ENCODE measurements at places on chromosomes 6 and 20.

DNA sequence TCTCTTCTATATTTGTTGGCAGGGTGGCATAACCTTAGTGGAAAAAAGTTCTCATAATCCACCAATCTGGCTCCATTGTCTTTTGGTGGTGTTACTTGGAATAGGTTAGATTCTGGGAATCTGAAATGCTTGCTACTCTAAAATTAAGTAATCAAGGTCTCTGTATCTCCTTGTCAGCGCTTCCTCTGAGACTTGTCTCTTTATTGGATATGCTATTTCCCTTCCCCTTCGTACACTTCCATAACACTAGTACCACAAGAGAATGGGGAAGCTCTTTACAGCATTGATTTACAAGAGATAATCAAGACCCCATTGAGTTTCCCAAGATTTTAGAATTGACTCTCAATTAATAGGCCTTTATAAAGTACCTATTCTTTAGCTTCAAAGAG is 280.2 kb downstream of the ADGB start:
- no peak for DNase-seq

DNA sequence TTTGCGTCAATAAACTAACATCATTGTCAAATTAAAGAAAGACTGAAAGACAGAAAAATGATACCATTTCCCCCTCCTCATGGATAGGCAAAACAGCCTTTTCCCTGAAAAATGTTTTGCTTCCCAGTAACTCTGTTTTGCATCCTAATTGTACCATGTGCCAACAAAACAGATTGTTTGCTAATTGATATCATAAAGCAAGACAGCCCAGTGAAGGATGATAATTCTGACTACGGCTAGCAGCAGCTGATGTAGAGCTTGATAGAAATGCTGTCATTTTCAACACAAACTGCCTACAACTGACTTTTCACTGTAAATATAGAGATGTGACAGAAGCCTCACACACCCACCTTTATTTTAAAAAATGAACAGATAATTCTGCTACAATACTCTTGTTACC is 1061.6 kb downstream of the HACE1 start:
- no peak for DNase-seq

GRCh38 chr6:105873211-105873704 is 212.9 kb upstream of the PRDM1 start:
- DNase-seq, result no peak

DNA sequence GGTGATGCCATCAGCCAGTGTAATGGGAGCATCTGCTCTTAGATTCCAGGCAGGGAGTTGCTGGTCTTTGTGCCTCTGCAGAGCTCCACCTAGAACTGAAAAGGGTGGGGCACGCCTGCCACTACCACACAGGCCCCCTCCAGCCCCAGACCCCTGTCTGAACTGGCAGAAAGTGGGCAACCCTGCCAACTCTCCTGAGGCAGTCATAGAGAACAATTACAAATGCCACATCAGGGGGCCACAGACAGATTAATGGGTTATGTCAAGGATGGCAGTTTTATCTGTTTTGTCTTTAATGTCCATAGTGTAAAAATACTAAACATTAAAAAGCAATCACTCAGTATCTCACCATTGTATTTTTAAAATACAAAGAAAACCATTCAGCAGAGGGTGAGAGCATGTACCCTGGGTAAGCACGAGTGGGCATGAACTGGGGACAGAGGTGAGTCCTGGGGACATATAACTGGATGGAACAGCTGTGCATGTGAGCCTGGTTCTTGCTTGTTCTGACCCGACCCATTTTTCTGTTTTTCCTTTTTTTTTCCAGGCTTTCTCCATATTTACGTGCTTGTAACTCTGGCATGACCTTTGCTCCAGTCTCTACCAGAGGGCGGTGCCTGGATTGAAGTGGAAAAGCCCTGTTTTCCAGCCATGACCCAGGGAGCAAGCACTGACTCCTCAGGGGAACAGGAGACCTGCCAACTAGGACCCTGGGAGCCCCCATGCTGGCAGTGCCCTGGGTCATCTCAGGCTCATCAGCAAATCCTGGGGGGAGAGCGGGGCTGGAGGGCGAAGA is 8.2 kb downstream of the TRAF3IP2 start:
- no peak for DNase-seq

- DNase-seq, result peak; percentile 81
These were observed 2.8 kb upstream of the JARID2 start for GRCh38 chr6:15242937-15243614.

DNA sequence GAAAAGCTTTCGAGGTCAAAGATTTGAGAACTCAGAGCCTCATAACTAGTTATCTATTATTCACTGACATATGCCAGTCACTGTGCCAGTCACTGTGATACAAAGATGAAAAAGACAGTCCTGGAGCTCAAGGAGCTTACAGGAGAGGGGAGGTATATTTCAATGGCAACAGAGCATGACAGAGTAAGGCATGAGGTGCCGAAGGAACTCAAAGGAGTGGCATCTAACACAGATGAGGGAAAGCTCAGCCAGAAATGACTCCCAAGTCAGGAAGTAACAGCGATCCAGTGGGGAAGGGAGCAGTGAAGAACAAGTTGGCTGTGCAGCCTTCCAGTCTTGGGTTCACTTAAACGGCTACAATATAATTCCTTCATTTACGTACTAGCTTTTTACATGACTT is 46.6 kb downstream of the DTNBP1 start:
- DNase-seq, result no peak

DNA sequence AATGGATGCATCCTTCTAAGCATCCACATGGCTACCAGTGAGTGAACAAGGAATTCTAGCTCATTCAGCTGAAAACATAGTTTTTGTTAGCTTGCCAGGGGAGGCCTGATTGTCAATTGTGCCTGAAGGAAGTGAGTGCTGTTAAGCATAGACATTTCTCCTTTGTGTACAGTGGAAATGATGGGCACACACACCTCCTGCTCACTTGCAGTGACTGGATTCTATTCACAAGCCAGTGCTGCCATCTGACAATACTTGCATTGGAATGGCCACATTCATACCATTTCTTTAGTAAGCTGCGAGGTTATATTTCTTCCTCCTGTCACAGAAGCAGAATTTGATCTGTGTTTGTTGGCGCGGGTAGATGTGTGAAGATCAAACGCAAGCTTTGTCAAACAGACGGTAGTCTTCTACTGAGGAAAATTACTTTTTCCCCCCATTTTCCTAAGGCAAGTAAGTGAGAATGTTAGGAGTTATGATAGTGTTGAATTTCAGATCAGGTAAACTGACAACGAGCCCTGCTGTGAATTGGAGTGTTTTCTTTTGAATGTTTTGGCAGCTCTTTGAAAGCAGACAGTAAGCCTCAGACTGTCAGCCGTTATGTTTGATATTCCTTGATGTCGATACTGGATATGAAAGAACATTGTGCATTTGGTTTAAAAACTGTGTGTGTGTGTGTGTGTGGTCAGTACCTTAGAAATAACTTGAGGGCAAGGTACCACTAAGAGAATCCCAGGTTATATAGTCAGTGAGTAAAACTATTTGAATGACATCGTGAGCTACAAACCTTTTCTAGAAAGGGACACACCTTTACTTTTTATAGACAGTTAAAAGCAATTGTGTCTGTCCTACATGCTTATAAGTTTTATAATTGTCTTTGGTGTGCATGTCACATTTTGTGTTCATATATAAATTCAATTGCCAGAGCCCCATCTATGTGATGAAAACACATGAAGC is 84.2 kb upstream of the BMP2 start:
- DNase-seq, result no peak

GRCh38 chr20:13017235-13017634 is 8.5 kb downstream of the SPTLC3 start:
- DNase-seq, result no peak

GRCh38 chr6:14573267-14573666 is 455.7 kb downstream of the CD83 start:
- no peak for DNase-seq

DNA sequence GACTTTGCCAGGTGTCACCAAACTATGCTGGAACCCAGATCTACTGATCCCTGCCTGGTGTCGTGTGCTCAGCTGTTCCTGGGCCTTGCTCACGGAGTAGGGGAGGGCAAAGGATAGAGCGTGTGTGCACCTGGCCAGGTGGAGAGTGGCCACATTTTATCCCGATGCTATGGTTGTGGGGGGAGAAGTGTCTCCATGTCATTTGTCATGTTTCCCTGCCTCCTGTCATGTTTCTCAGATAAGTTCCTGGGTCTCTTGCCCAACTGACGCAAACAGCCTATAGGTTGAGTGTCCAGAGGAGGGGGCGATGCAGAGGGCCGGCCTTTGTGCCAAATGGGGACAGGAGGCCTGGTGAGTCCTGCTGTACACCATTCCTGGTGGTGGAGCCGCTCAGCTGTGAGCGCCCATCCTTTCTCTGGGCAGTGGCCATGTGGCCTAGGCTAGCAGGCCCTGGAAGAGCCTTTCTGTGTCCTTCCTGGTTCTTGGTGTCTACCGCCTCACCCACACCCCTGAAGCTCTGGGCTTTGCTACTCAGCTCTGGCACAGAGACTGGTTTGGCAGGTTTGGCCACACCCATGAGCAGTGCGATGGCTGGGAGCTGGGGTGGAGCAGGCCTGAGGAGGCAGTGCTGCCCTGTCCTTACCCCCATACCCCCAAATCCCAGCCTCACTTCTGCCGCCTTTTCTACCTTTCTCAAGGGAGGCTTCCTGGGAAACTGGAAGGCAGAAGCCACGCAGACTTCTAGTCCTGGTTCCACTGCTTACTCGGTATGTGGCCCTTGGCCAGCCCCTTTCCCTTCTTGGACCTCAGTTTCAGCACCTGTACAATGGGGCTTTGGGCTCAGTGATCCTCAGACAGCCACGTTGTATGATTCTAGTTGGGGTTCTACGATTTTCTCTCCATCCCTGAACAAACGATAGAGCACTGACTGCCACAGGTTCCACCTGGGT is 32.3 kb upstream of the EPB41L1 start:
- no peak for DNase-seq

DNA sequence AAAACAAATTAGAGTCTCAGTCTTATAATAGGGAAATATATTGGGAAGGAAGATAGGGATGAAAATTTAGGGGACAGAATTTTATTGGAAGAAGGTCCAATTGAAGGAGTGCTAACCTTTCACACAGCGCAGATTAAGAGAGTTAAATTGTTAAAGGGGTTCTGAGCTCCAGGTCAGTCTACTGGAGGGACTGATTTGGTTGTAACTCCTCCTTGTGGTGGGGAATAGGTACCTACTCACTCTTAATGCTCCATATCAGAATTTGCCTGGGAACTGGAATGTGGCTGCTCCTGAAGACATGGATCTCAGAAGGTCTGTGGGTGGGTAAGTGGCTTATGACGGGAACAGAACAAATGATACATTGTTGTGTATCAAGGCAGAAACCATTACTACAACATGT is 143.5 kb downstream of the FLRT3 start:
- no peak for DNase-seq

DNA sequence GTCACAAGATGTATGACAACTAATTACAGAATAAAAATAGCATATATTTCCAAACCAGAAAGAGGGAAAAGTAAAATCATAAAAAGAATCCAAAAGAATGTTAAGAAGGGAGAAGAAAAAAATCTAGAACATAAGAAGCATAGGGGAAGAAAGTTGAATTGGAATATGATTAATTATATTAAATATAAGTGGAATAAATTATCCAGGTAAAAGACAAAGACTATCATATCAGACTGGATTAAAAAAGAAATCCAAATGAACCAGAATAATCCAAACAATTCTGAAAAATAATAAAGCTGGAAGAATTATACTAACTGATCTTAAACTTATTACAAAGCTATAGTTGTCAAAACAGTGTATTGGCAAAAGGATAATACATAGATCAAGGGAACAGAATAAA is 23.6 kb downstream of the CSNK2A1 start:
- DNase-seq, result no peak

GRCh38 chr6:129644567-129645015 is 65.4 kb downstream of the ARHGAP18 start:
- DNase-seq, result no peak

- DNase-seq, result no peak
These were observed 25.3 kb upstream of the KIF25 start for GRCh38 chr6:167972193-167972592.

GRCh38 chr6:134258849-134259306 is 59.0 kb downstream of the SGK1 start:
- no peak for DNase-seq

DNA sequence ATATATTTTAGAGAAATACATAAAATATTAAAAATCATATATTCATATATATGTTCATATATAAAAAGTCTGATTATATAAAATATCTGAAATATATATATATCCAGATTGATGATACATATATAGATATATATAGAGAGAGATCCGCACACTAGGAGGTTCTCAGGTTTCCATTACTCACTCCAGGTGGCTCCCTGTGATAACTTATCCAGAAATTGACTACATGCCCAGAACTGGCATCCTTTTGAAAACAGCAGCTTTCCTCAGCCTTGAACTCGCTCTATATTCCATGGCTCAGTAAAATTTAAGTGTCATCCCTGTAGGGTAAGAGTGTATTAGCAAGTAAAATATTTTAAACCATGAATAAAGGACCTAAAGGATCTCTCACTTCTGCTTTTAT is 206.8 kb downstream of the TINAG start:
- DNase-seq, result no peak

- no peak for DNase-seq
These were observed 53.5 kb upstream of the MLN start for GRCh38 chr6:33857093-33857931.
